ENCODE measurements at places on chromosomes 2 and 18.

GRCh38 chr2:171367692-171368091 lies 66.1 kb downstream of the METTL8 start:
- H3K27ac ChIP-seq, result no peak overlapping the region
- no peak for DNase-seq
- H3K4me3 ChIP-seq, result no peak overlapping the region

- no peaks in the 10 kb centered on the region for H3K27me3 ChIP-seq
- no peak overlapping the region for H3K4me3 ChIP-seq
- DNase-seq, result no peak
- no peak overlapping the region for H3K27ac ChIP-seq
- H3K4me1 ChIP-seq, result no peaks in the 10 kb centered on the region
- no peaks in the 10 kb centered on the region for H3K36me3 ChIP-seq
Observed at GRCh38 chr2:173171321-173171720, 95.7 kb downstream of the MAP3K20 start.

- no peaks in the 10 kb centered on the region for H3K36me3 ChIP-seq
- H3K4me1 ChIP-seq, result no peaks in the 10 kb centered on the region
- peak overlapping the region; percentile 64 for H3K4me3 ChIP-seq
- DNase-seq, result no peak
- H3K27me3 ChIP-seq, result peaks cover 36% of the 10 kb centered on the region
Observed at GRCh38 chr2:72886505-72887031, 640 bp upstream of the SPR start.

DNA sequence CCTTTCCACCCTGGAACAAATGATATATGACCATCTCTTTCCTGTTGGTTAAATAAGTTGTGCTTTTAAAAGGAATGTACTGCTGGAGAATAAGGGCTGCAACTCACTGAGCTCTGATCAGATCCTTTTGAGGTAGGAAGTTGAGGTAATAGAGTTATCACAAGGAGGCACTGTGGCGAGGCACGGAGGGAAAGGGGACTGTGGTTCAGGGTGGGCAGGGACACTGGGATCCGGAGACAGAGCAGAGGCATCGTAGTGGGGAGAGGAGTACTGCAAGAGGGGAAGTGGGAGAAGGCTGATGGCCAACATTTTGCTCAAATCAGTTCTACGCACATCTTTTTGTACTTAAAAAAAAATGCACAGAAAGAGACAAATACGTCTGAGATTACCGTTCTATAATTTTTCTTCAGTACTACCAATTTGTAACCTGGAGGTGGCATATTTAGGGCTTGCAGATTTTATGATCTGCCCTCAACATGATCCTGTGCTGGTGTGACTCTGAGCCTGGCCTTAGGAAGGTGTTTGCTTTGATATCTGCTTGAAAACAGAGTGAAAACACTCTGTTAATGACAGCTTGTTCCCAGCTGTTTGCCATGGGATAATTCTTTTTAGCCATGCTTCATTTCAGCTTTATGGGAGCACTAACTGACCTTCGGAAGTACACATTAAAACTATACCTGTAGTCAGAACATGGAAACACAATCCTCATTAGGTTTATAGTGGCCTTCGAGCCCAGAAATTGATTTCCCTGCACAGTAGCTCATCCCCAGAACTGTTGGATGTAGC lies 168.1 kb downstream of the KCNE4 start:
- H3K27me3 ChIP-seq, result no peaks in the 10 kb centered on the region
- H3K36me3 ChIP-seq, result no peaks in the 10 kb centered on the region
- no peak overlapping the region for H3K4me3 ChIP-seq
- H3K27ac ChIP-seq, result no peak overlapping the region
- H3K4me1 ChIP-seq, result no peaks in the 10 kb centered on the region

GRCh38 chr18:37729716-37730115 lies 164.1 kb upstream of the CELF4 start:
- H3K36me3 ChIP-seq, result no peaks in the 10 kb centered on the region
- H3K27me3 ChIP-seq, result no peaks in the 10 kb centered on the region
- no peaks in the 10 kb centered on the region for H3K4me1 ChIP-seq
- no peak overlapping the region for H3K27ac ChIP-seq
- DNase-seq, result no peak

- H3K27ac ChIP-seq, result peak within 1 kb of the TSS; percentile 97
- peaks cover 42% of the 10 kb centered on the region for H3K4me1 ChIP-seq
- no peaks in the 10 kb centered on the region for H3K27me3 ChIP-seq
- DNase-seq, result peak; percentile 98
- H3K4me3 ChIP-seq, result peak within 1 kb of the TSS; percentile 99
Observed at GRCh38 chr2:201071479-201072200, at the start of the genes HYCC2 and NDUFB3. HYCC2 (minus strand) TSS chr2:201071671; CDS start chr2:201024009, 47,662 bp downstream. NDUFB3 (plus strand) TSS chr2:201072001; CDS start chr2:201078883, 6,882 bp downstream.

DNA sequence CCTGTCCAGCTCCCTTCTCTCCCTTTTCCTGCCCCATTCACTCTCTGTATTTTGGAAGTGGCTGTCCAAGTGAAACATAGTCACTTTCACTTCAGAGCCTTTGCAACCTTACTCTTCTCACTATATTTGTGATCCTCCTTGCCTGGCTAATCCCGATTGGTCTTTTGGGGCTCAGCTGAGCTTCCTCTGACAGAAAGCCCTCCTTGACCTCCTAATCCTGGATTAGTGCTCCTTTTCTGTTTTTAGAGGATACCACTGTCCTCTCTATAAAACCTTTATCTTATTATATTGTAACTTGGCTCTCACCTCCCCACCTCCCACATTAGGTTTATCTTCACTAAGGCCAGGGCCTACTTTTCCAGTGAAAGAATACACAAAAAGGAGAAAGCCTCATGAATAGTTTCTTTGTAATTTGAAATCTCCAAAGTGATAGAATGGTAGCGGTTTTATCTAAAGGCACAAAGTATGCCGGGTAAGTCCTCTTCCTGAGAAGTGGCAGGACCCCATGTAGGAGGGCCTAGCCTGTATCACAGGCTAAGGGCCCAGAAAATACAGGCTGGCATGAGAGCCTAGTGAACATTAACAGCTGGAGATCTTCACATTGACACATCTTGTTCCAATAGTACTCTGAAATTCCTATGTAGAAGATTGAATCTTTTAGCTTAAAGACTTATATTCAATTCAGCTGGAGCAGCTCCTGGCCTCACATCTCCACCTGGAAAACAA lies 83.1 kb upstream of the GAREM1 start:
- no peaks in the 10 kb centered on the region for H3K4me1 ChIP-seq
- H3K27me3 ChIP-seq, result peaks cover 2% of the 10 kb centered on the region
- H3K4me3 ChIP-seq, result no peak overlapping the region
- H3K36me3 ChIP-seq, result no peaks in the 10 kb centered on the region
- no peak overlapping the region for H3K27ac ChIP-seq

DNA sequence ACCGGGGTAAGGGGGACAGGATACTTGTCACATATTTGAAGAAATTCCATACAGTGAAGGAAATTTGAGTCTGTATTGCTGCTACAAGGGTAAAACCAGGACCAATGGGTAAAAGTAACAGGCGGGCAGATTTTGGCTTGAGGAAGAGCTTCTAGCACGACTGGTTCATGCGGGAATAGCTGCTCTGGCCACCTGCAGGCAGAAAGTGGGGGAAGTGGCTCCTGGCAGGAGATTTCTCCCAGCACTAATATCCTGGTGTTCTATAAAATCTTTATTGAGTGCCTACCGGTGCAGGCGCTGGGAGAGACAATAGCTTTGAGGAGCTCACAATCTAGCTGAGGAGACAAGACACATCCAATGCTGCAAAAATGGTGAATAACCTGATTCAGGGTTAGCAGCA lies 198.5 kb downstream of the LOXHD1 start:
- DNase-seq, result no peak
- H3K27me3 ChIP-seq, result peaks cover 4% of the 10 kb centered on the region
- H3K4me3 ChIP-seq, result no peak overlapping the region
- no peaks in the 10 kb centered on the region for H3K36me3 ChIP-seq
- H3K27ac ChIP-seq, result no peak overlapping the region
- no peaks in the 10 kb centered on the region for H3K4me1 ChIP-seq

- H3K4me3 ChIP-seq, result no peak overlapping the region
- DNase-seq, result no peak
- H3K4me1 ChIP-seq, result no peaks in the 10 kb centered on the region
- H3K27me3 ChIP-seq, result no peaks in the 10 kb centered on the region
- H3K36me3 ChIP-seq, result no peaks in the 10 kb centered on the region
Observed at GRCh38 chr2:227942021-227942420, 70.6 kb downstream of the DAW1 start.

GRCh38 chr2:35819033-35819432 lies 536.5 kb upstream of the CRIM1 start:
- H3K36me3 ChIP-seq, result no peaks in the 10 kb centered on the region
- no peak overlapping the region for H3K27ac ChIP-seq
- no peaks in the 10 kb centered on the region for H3K27me3 ChIP-seq
- DNase-seq, result no peak

GRCh38 chr2:10635430-10635829 lies 54.3 kb downstream of the NOL10 start:
- H3K27ac ChIP-seq, result no peak overlapping the region
- no peak for DNase-seq
- H3K36me3 ChIP-seq, result peaks cover 43% of the 10 kb centered on the region

GRCh38 chr2:238420442-238420841 lies 6.3 kb upstream of the ASB1 start:
- H3K36me3 ChIP-seq, result no peaks in the 10 kb centered on the region
- H3K27me3 ChIP-seq, result peaks cover 2% of the 10 kb centered on the region
- H3K4me1 ChIP-seq, result no peaks in the 10 kb centered on the region
- no peak overlapping the region for H3K27ac ChIP-seq
- DNase-seq, result no peak
- no peak overlapping the region for H3K4me3 ChIP-seq

DNA sequence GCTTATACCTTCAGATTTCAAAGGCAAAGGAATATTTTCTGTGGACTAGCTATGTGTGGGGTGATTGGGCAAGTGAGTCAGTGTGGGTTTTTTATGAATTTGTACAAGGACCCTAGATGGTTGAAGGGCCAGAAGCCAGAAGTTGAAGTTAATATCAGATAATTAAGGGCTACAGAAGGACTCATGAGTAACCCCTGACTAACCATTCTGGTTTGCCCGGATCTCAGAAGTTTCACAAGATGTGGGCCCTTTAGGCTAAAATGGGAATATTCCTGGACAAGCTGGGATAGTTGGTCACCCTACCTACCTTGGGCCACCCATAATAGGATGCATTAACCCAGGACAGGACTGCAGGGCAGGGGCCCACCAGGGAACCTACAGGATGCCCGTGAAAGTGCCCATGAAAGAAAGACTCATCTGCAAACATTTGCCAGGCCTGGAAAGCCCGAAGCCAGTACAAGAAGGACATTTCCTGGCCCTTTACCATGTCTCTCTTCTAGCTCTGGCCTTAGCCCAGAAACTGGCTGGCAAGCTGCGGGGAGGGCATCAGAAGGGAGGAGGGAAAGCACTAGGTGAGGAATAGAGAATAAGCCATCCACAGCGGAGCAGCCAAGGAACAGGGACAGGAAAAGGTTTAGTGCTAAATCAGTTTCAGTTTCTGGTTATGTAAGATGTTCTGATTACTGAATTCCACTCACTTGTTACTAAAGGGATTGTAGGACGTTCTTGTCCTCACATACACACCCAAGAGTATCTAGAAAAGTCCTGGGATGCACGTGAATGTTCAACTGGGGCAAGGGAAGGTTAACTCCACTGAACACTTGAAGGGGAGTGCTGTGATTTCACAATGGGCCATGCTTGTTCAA lies 33.6 kb downstream of the GCG start:
- no peak overlapping the region for H3K27ac ChIP-seq
- no peak for DNase-seq
- peaks cover 11% of the 10 kb centered on the region for H3K4me1 ChIP-seq
- no peaks in the 10 kb centered on the region for H3K36me3 ChIP-seq
- no peaks in the 10 kb centered on the region for H3K27me3 ChIP-seq

- H3K27me3 ChIP-seq, result no peaks in the 10 kb centered on the region
- DNase-seq, result no peak
- no peak overlapping the region for H3K4me3 ChIP-seq
- H3K4me1 ChIP-seq, result no peaks in the 10 kb centered on the region
- no peak overlapping the region for H3K27ac ChIP-seq
- H3K36me3 ChIP-seq, result no peaks in the 10 kb centered on the region
Observed at GRCh38 chr2:171289316-171289715, 128.6 kb upstream of the TLK1 start.

DNA sequence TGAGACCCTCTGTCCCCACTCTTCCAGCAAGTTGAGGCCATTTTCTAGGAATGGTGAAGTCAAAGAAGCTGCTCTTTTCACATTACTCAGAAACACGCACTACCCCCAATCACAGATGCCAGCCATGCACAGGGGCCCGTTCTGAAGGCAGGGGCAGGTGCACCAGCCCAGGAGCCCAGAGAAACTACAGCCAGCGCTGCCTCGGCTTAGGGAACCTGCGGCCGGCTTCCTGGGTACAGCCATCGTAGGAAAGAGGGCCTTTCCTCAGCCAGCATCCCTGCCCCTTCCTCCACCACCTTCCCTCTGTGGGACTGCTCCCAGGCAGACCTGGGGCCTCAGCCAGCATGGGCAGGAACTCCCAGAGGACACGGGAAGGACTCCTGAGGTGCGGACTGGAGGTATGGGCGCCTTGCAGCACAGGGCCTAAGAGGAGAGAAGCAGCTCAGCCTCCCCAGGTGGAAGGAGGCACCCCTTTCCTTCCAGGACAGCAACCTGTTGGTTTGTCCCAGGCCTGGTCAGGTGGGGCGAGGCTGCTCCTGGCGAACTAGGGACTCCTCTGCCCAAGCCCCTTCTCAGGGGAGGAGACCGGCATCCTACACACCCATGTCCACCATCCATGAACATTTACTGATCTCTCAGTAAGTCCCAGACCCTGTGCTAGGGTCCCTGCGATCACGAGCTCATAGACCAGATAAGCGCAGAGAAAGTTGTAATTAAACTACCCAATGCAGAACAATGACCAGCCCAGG lies 99.0 kb upstream of the ID2 start:
- peak overlapping the region; percentile 63 for H3K27ac ChIP-seq
- no peaks in the 10 kb centered on the region for H3K36me3 ChIP-seq
- DNase-seq, result peak; percentile 22
- no peaks in the 10 kb centered on the region for H3K27me3 ChIP-seq

- H3K27ac ChIP-seq, result no peak overlapping the region
- no peak for DNase-seq
- no peaks in the 10 kb centered on the region for H3K36me3 ChIP-seq
- no peak overlapping the region for H3K4me3 ChIP-seq
- no peaks in the 10 kb centered on the region for H3K4me1 ChIP-seq
Observed at GRCh38 chr18:24922491-24922890, 429.5 kb downstream of the ZNF521 start.

- peak overlapping the region; percentile 91 for H3K4me3 ChIP-seq
- peaks cover 37% of the 10 kb centered on the region for H3K4me1 ChIP-seq
- H3K36me3 ChIP-seq, result peaks cover 4% of the 10 kb centered on the region
- peak overlapping the region; percentile 92 for H3K27ac ChIP-seq
Observed at GRCh38 chr2:181892799-181893435, 1.4 kb downstream of the ITPRID2 start.

DNA sequence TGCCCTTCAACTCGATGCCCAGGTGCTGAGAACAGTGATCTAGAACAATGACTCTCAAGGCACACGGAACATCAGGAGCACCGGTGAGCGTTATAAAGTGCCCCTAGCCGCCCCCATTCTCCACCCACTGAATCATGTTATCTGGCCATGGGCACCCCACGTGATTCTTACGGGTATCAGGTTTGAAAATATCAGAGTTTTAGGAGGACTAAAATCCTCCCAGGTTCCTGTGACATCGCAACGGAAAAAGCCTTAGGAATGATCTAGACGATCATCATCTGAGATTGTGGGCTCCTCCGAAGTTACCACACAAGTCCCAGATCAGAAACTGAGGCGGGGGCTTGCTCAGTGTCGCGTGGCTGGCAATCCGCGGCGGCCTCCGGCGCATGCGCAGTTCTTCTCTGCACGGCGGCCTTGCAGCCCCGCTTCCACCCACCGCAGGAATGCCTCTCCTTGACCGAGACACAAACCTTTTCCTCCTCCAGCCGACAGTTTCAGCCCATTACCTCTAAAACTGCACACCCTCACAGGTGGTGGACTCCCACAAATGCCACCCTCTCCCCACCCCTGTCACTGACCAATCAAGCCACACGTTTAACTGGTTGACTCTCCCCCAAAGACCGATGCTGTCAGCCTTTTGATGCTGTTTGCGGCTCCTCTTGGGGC lies 5.8 kb upstream of the MRPL33 start:
- DNase-seq, result no peak
- H3K27ac ChIP-seq, result no peak overlapping the region
- no peaks in the 10 kb centered on the region for H3K27me3 ChIP-seq
- H3K4me1 ChIP-seq, result peaks cover 8% of the 10 kb centered on the region
- H3K36me3 ChIP-seq, result no peaks in the 10 kb centered on the region

All from common myeloid progenitor, CD34-positive (primary cell).